Inflammatory macrophage treated with lipopolysaccharide for 4 hours (primary cell): ENCODE measurements at places on chromosomes 1 and 21.

- peak; percentile 84 for DNase-seq
Observed at GRCh38 chr1:51690285-51690961, 73.5 kb downstream of the OSBPL9 start.

- no peak for DNase-seq
Observed at GRCh38 chr1:16980473-16981268, at the start of gene MFAP2. MFAP2 (minus strand) TSS chr1:16980620; CDS start chr1:16978273, 2,347 bp downstream.

DNA sequence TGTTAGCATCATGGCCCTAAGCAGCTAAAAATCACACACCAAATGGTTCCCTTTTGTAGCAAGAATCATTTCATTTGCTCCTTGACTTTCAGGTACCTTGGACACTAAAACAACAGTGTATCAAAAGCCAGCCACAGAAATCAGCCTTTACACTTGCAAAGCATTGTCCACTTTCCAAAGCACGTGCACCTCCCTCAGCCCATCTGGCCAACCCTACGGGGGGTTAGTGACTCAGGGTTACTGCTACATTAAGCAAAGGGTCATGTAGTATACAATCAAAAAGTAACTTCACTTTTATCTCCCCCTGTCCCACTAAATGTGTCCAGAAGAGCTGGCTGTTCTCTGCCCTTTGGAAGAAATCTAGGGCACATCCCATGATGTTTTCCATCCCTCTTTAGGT lies 149.7 kb downstream of the HIVEP3 start:
- no peak for DNase-seq

GRCh38 chr1:109770331-109771095 lies 6.8 kb upstream of the EPS8L3 start:
- no peak for DNase-seq

- DNase-seq, result no peak
Observed at GRCh38 chr21:16075649-16076282, 346.0 kb downstream of the USP25 start.
